ENCODE measurements at places on chromosomes 3 and 15.

DNA sequence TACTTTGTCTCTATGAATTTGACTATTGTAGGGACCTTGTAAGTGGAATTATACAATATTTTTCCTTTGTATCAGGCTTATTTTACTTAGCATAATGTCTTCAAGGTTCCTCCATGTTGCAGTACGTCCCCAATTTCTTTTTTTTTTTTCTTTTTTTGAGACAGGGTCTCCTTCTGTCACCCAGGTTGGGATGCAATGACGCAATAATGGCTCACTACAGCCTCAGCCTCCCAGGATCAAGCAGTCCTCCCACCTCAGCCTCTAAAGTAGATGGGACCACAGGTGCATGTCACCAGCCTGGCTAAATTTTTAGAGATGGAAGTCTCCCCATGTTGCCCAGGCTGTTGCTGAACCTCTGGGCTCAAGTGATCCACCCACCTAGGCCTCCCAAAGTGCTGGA lies 40.5 kb upstream of the RPS17 start:
- DNase-seq, result no peak

DNA sequence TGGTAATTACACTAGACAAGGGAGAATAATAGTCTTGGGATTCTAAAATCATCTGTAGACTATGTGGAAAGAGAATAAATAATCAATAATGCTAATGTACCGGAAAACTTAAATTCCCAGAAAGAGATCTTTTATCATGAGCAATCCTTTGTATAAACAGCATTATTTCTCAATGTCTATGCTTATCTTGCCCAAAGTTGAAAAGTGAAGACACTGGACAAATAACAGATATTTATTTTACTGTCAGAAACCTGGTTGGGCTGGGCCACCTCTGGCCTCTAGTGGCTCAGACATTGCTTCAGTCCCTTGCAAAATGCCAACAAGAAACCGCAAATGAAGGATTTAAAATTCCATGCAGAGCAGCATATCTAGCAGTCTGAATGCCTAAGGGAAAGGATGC lies 409.9 kb downstream of the FHIT start:
- DNase-seq, result peak; percentile 44

- no peak for DNase-seq
Observed at GRCh38 chr3:4036046-4036445, 236.8 kb downstream of the LRRN1 start.

GRCh38 chr3:44554626-44555592 lies at the start of gene ZKSCAN7:
Gene ZKSCAN7 (plus strand): TSS chr3:44555193. CDS start chr3:44557048, 1,855 bp downstream.
- DNase-seq, result no peak

DNA sequence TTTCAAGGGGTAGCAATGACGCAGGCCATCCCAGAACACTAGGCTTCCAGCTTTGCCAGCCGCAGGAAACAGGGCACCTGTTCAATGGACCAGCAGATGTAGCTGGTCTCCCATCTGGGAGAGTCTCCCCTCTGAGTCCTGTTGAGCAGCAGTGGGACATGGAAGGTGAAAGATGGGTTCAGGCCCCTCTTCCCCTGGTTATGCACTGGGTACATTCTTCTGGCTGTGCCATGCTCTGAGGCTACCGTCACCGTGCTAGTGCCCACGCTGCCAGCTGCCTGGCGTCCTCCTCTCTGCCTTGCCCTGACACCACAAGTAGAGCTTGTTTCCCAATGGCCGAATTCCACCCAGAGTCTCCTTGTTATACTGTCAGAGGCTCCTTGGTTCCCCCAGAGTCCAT lies 63.1 kb downstream of the TLE3 start:
- DNase-seq, result no peak

DNA sequence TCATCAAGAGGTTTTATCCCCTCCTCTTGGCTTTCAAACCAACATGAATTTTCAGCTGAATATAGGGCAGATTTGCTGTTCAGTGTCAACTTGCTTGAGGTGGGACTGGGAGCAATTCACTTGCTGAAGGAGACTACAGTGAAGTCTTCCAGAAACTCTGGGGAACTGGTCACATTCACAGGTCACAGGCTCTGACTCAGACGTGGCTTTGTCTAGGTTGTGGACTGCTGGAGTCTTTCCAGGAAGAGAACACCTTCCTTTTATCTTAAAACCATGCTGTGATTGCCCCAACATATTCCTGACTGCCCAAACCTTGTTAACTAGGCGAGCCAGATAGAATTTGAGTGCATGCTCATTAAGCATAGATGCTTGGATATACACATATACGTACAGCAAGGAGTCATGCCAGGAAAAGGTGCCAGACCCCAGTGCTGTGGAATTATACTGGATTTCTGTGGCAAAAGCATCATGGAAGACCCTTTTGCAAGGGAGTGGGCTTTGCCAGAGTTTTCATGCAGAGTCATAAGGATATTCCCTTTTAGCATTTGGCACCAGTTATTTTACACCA lies 399.1 kb upstream of the TBL1XR1 start:
- DNase-seq, result no peak

- no peak for DNase-seq
Observed at GRCh38 chr15:79171320-79172031, 80.9 kb upstream of the RASGRF1 start.

- DNase-seq, result no peak
Observed at GRCh38 chr3:149010504-149010951, 19.2 kb downstream of the GYG1 start.

GRCh38 chr3:150006794-150007193 lies 36.1 kb upstream of the PFN2 start:
- DNase-seq, result no peak

DNA sequence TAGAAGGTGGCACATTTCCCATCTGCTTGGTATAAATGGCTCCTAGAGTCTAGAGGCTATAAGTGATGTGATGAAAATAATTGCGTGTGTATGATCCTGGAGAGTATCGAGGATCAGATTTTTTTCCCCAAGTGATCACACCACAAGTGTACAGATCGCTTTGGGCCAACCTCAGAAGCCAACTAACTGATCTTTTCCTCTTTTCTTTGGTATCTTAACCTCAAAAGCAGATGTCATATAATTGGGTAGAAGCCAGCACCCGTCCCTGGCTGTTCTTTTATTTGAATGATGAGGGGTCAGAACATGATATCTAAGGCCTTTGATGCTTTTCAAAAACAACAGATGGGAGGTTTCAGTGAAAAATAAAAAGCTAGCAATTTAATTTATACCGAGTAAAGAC lies 3.3 kb downstream of the P2RY14 start:
- no peak for DNase-seq

DNA sequence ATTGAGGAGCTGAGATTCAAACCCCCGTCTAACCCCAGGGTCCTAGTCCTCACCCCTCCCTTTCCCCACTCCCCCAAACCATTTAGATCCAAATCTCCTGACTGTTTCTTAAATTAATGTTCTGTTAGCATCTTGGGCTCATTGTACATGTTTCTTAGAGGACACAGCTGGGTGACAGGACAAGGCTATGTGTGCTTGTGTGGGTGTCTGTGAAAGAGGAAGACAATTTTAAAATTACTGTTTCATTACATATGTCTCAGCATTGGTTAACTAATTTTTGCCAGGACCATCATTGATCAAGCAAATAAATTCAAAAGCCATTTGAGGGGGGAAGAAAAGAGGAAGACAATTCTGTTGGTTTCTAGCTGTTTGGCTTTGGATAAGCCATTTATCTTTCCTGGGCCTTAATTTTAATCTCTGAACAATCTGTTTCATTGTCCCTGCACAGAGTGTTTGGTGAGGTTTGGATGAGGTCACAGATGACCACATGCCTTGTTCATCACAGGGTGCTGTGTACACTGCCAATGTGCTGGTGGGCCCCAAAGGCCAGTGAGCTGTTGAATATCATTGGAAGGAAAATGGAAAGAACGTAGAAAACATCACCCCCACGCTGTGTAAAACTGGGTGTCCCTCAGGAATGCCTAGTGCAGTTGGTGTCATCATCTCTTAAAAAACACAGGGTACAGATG lies 51.9 kb downstream of the RPLP1 start:
- DNase-seq, result no peak

All from non-pigmented ciliary epithelial cell (primary cell).